ENCODE measurements at places on chromosomes 2 and 18. TPM values are rescaled to one million over a fixed set of nuclear protein-coding genes. Genes with fewer than 3 reads are reported as not detected.

GRCh38 chr18:56650944-56651770 is at the start of gene WDR7:
Gene WDR7, plus strand, starts transcription at chr18:56651359. Its CDS starts 21,157 bp downstream, at chr18:56672516.
- DNase-seq = peak; percentile 99

DNA sequence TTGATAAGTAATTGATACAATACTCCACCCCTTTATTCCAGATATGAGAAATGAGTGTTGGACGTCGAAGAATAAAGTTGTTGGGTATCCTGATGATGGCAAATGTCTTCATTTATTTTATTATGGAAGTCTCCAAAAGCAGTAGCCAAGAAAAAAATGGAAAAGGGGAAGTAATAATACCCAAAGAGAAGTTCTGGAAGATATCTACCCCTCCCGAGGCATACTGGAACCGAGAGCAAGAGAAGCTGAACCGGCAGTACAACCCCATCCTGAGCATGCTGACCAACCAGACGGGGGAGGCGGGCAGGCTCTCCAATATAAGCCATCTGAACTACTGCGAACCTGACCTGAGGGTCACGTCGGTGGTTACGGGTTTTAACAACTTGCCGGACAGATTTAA is 26.3 kb downstream of the B3GNT2 start:
- no peak for DNase-seq

DNA sequence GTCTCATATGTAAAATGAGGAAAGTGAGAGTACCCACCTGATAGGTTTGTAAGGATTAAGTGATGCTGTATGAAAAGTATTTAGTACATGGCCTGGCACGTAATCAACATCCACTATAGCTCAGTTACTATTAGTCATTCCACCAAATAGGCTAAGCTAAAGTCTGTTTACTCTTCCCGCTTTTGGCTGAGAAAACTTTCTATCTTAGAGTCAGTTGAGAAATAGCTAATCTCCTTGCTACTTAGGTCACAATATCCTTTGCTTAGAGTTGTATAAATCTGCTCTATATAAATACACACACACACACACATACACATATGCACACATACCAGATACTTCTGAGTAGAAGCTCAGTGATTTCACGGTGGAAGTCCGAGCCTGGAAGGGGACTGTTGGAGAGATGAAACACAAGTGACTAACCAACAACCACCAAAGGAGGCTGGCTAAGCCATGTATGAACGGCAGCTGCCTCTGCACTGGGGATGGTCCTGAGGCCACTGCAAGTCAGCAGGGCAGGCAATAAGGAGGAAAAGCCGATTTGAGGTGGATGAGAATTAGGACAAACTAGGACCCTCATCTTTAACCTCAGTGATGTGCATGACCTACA is 104.6 kb upstream of the EPHA4 start:
- no peak for DNase-seq

DNA sequence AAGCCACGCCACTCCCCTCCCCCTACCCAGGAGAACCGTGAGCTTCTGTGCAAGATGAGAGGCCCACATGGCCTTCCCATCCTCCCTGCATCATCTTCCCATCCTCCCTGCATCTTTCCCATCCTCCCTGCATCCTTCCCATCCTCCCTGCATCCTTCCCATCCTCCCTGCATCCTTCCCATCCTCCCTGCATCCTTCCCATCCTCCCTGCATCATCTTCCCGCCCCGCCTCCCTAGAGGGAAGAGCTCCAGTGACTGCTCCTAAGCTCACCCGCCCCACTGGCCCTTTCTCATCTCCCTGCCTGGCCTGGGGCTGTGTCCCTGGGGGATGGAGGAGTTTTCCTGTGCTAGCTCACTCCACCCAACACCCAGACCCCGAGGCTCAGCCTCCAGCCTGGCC is 93.3 kb upstream of the ASAP2 start:
- no peak for DNase-seq

GRCh38 chr2:195579776-195580555 is 77.1 kb upstream of the SLC39A10 start:
- peak; percentile 83 for DNase-seq

RAX gene
- polyA plus RNA-seq = not detected

PLGLB2 gene
- polyA plus RNA-seq = 2.4 TPM

MEIS1 gene
- 34.3 TPM for polyA plus RNA-seq

Measured in large intestine (tissue), 12 donors.